ENCODE measurements at places on chromosomes 7 and 10. TPM values are rescaled to one million over a fixed set of nuclear protein-coding genes. Genes with fewer than 3 reads are reported as not detected.

The HIPK2 gene
- 30.8 TPM for total RNA-seq

The KLF6 gene
- 78.6 TPM for total RNA-seq

The CPED1 gene
- total RNA-seq, result 3.6 TPM

The FAM25A gene
- 371 TPM for total RNA-seq

The NPY gene
- not detected for total RNA-seq

The SLC12A9 gene
- 15.4 TPM for total RNA-seq

The FAM25C gene
- total RNA-seq, result not detected

The H2BK1 gene
- total RNA-seq, result not detected

The C10orf143 gene
- 0.88 TPM for total RNA-seq

The CCL24 gene
- 3.9 TPM for total RNA-seq

The STEAP1 gene
- total RNA-seq, result 27.7 TPM

The GTF2IRD2 gene
- 8.1 TPM for total RNA-seq

The ACSM6 gene
- total RNA-seq, result not detected

The UNC5B gene
- 48.1 TPM for total RNA-seq
